ENCODE measurements at places on chromosomes 4 and X. TPM values are rescaled to one million over a fixed set of nuclear protein-coding genes. Genes with fewer than 3 reads are reported as not detected.

The TMEM271 gene
- total RNA-seq, result not detected

The BBS12 gene
- 0.43 TPM for total RNA-seq

The CT45A10 gene
- not detected for total RNA-seq

The FAM47E gene
- 2.4 TPM for total RNA-seq

The PDK3 gene
- 2.1 TPM for total RNA-seq

The BGN gene
- 14.0 TPM for total RNA-seq

The MMAA gene
- 2.3 TPM for total RNA-seq

The PDE6B gene
- not detected for total RNA-seq

The ARSJ gene
- total RNA-seq, result 31.0 TPM

The DMRTC1 gene
- not detected for total RNA-seq

The ADH7 gene
- total RNA-seq, result not detected

The CNKSR2 gene
- not detected for total RNA-seq

The SPANXN1 gene
- not detected for total RNA-seq

The PLXNB3 gene
- 10.3 TPM for total RNA-seq

The SYNPO2 gene
- not detected for total RNA-seq

The MORC4 gene
- total RNA-seq, result 24.9 TPM

The RHOH gene
- not detected for total RNA-seq

The SPP1 gene
- 0.99 TPM for total RNA-seq

The TAF9B gene
- 6.1 TPM for total RNA-seq

The RS1 gene
- total RNA-seq, result not detected

The CFP gene
- total RNA-seq, result 0.56 TPM

The RBBP7 gene
- total RNA-seq, result 89.0 TPM

The SPATA18 gene
- total RNA-seq, result 0.10 TPM

The SLC2A9 gene
- total RNA-seq, result 1.9 TPM

The TMPRSS11E gene
- not detected for total RNA-seq

The MCF2 gene
- not detected for total RNA-seq

The UNC5C gene
- total RNA-seq, result not detected

The CLDN34 gene
- total RNA-seq, result not detected

The NAT8L gene
- not detected for total RNA-seq

The PROM1 gene
- total RNA-seq, result 61.7 TPM

The VCX3B gene
- total RNA-seq, result not detected

The PQBP1 gene
- 97.5 TPM for total RNA-seq

The SPATA4 gene
- not detected for total RNA-seq

The SPANXA2 gene
- not detected for total RNA-seq

The PLS3 gene
- total RNA-seq, result 30.3 TPM

The CEP44 gene
- total RNA-seq, result 2.9 TPM

The VEGFD gene
- 0.08 TPM for total RNA-seq

The CXCR3 gene
- total RNA-seq, result 0.89 TPM

The RASSF6 gene
- total RNA-seq, result 2.3 TPM

The CENPVL2 gene
- not detected for total RNA-seq

The GALNTL6 gene
- total RNA-seq, result not detected

The SLITRK2 gene
- total RNA-seq, result not detected

The TCP11X2 gene
- total RNA-seq, result not detected

The ADH1C gene
- total RNA-seq, result 5.9 TPM

The CFI gene
- not detected for total RNA-seq

All from HT-29 (cell line).